ENCODE measurements at places on chromosomes 4 and X.

- DNase-seq = no peak
These were observed 146.8 kb downstream of the HMGN5 start for GRCh38 chrX:81054904-81055303.

DNA sequence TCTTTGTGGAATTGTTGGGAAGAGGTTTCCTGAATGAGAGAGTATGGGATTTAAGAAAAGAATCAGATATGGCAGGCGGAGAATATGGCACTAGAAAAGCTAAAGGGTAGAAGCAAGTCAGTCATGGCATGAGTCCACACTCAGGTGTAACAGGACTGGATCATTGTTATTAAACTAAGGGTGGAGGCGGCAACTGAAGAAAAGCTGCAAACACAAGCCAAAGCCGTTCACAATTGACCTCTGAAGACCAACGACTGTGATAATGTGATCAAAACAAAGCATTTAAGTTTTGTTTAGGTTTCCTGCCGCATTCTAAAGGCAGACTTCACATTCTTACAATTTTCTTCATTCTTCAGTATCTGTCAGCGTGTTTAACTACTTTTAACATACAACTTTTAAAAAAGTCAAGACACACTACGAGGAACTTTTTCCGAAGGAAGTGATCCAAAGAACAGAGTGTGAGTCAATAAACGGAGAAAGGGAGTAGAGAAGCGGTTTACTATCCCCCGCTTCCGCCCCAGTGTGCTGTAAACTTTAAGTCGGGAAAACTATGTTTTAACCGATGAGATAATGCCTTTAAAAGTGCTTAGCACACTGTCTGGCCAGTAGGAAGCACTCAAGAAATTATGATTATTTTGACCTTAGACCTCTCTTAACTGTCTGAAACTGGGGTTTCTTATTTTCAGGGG lies 909 bp upstream of the SLAIN2 start:
- DNase-seq = no peak

GRCh38 chr4:47862297-47862696 lies 24.4 kb upstream of the CORIN start:
- no peak for DNase-seq

- DNase-seq = no peak
These were observed 180.0 kb upstream of the LNX1 start for GRCh38 chr4:53771326-53771725.

DNA sequence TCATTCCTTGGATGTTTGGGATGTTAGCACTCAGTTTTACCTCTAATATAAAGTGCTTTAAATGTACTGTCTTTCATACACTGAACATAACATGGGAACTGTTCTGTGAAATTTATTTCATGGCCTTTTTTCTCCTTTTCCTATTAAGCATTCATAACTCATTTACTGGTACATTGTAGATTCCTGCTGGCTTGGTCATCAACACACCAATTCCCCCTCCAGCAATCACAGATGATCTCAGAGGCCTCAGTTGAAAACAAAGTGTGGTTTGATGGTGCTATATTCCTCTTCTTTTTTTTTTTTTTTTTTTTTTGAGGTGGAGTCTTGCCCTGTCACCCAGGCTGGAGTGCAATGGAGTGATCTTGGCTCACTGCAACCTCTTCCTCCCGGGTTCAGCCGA lies 61.9 kb upstream of the FAM47B start:
- no peak for DNase-seq

DNA sequence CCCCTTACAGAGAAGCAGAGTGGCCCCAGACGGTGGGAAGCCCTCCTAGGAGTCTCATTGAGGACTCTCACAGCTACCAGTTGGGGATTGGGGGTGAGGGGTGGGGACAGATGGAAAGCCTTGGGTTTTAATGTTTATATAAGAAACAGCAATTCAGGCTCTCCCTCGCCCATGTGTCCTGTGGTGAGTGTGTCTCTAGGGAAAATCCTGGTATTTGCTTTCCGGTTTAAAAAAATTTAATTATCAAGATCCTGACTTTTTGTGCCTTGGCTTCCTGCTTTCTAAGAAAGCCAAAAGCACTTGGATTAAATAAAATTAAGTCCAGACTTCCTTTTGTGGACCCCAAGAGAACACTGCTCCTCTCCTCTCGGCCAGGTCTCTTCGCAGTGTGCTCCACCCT lies 93.8 kb downstream of the SOWAHB start:
- no peak for DNase-seq

- DNase-seq = no peak
These were observed 12.6 kb upstream of the PDE6B start for GRCh38 chr4:612749-613125.

GRCh38 chr4:39542611-39543012 lies 15.4 kb upstream of the UGDH start:
- no peak for DNase-seq

DNA sequence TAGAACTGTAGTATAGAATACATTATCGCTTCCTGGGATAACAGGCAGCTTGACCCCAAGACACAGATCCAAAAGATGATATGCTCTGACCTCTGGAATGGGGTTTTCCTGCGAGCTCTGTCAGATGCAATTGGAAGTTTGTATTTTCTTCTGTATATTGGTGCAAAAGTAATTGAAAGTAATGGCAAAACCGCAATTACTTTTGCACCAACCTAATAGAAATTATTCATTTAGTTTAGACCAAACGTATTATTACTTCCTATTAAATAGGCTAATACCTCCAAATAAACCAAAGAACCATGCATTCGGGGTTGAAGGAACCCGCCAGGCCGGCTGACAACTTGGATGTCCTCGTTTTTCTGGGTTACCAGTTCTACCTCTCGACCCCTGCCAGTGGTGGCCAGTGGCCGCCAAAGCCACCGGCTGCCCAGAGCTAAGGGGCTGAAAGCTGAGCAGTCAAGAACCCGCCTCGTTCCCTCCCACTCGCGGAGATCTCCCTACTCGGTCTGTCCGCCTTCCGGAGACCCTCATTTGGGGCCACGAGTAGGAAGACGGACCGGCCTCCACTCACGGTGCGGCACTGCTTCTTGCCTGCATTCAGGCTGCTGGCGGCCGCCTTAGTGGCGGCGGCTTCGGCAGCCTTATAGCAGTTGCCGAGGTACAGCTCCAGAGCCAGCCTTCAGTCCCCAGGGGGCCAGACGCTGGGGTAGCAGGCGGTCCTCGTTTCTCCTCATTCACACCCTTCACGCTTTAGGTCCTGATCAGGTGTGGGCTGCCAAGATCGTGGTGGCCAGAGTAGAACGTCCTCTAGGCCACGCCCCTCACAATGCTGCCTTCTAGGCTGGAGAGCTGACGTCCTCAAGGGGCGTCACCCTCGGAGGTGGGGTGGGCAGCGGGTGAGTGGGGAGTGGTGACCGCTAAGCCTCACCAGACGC lies 121.9 kb downstream of the RBMX2 start:
- no peak for DNase-seq

GRCh38 chr4:3526456-3526855 lies 5.8 kb downstream of the LRPAP1 start:
- no peak for DNase-seq

DNA sequence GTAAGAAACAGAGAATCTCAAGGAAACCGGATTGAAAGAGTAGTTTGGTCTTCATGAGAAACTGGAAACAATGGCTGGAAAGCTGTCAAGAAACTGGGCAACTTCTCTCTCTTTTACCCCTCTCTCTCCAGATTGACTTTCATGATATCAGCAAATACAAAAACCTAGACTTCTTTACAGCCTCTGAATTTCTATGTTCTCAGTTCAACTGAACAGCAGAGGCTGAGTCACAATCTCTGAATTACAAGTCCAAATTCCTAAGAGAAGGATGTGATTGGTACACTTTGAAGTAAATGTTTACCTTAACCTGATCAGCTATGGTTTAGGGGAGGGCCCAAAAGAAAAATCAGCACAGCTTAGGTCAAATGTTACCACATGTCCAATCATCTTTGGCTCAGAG lies 974.9 kb downstream of the RPA4 start:
- no peak for DNase-seq

GRCh38 chr4:40363945-40364344 lies 28.8 kb downstream of the CHRNA9 start:
- DNase-seq = no peak

- no peak for DNase-seq
These were observed 2241.9 kb downstream of the PCDH7 start for GRCh38 chr4:32962100-32962499.

DNA sequence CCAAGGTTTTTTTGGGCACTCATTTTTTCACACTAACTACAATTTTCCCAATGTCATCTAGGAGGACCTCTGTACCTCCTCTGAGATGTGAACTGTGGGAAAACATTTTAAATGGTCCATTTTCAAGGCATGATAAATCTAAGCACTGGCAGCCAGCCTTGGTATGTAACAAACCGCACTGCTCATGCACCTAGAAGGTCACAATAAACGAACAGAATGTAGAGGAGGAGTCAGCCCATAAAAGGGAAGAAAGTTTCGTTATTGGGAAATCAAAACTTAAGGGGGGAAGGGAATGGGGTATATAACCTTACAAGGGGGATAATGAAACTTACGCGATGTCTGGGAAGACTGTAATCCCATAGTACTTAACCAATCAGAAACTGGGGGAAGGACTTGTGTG lies 16.4 kb downstream of the COX18 start:
- DNase-seq = no peak

DNA sequence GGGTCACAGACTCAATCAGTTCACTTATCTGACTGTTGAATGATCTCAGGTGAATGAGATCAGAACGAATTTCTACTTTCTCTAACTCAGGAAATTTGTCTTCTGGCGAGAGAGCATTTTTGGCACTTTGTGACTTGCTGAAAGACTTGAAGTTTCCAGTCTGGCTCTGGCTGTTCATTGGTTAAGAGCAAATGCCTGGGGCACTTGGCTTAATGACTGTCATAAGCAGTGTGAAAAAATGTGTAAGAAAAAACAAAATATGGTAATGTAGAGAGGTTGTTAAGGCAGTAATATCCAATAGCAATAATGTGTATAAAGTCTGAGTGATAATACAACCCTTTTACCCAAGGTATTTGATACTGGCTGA lies 71.3 kb upstream of the PGRMC2 start:
- DNase-seq = no peak

- DNase-seq = no peak
These were observed 57.0 kb upstream of the MAP9 start for GRCh38 chr4:155433636-155434360.

DNA sequence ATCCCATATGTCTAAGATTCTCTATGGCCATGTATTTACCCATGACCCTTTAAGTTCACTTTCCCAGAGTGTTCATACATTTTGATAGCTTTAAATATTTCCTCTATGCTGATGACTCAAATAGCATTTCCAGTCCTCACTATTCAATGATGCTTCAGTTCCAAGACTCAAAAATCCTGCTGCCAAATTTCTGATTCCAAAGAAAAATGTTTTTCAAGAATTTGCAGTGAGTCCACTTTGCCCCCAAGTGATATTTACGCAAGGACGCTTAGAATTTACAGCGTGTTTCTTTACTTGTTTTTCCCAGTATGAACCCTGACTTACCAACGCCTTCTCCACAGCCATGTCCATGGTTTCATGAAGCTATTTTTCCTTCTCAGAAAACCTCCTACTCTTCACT lies 127.9 kb upstream of the PCDH18 start:
- DNase-seq = no peak

- DNase-seq = no peak
These were observed 1700.6 kb upstream of the TENM3 start for GRCh38 chr4:180542445-180543100.

- no peak for DNase-seq
These were observed 218.7 kb downstream of the NWD2 start for GRCh38 chr4:37463033-37463856.

DNA sequence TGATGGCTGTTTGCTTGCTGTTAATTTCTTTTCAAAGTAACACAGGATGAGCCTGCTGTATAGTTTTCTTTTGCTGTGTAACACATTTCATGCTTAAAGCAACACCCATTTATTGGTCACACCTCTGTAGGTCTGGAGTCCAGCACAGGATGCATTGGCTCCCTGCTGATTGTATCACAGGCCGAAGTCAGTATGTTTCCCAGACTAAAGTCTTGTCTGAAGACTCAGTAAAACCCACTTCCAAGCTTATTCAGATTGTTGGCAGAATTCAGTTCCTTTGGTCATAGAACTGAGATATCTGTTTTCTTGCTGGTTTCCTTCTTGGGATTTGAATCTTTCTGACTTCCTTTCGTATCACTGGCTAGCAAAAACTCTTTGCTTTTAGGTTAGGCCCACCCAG lies 54.3 kb downstream of the LRP2BP start:
- DNase-seq = no peak

- DNase-seq = no peak
These were observed 63.8 kb upstream of the MTM1 start for GRCh38 chrX:150504397-150505182.

- DNase-seq = no peak
These were observed 21.3 kb downstream of the FANCB start for GRCh38 chrX:14851526-14851925.

DNA sequence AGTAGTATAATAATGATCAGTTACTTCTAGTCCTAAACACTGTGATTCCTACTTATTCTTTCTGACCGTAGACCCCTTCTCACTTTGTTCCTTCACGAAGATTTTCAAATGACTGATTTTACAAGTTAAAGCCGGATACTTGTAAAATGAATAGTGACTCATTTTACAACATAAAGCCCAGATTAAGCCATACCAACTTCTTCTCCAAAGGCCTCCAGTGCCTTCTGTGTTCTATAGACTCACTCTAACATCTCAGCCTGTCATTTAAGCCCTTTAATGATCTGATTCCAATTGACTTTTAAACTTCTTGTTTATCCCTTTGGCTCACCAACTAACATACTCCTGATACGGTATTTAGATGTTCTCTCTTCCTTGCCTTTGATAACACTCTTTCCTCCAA lies 480.0 kb upstream of the HS3ST1 start:
- DNase-seq = no peak

GRCh38 chrX:10749113-10749512 lies 128.7 kb upstream of the MID1 start:
- no peak for DNase-seq

DNA sequence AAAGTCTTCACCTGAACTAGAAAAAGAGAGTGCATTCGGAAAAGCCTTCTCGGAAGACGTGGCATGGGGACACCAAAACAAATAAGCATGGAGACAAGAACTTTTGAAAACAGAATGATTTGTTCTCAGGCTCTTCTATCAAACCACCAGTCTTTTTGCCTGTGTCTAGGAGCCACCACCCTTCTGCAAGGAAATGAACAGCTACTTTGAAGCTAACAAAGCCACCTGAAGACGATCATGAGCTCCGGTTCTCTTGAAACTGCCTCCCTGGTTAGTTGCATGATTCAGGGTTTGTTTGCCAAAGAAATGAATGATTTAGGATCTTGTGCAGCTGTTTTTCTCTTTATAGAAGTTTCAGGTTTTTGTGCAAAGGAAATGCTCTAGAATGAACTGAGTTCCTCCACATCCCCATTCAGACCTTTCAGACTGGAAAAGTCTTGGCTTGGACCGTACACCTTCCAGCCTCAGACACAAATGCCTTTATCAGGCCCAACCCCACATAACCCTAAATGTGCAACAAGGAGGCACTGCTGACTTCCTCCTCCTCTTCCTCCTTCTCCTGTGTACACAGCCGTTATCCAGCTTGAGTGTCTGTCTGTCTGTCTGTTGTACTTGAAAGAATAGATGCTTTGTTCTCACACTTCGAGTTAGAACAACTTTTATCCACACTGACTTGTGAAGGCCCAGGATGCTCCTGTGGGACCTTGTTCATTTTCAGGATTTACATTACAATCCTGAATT lies 334.8 kb upstream of the KLF3 start:
- DNase-seq = peak; percentile 75

Data from stimulated activated naive CD4-positive, alpha-beta T cell (primary cell).